ENCODE measurements at places on chromosomes 11 and 22. TPM values are rescaled to one million over a fixed set of nuclear protein-coding genes. Genes with fewer than 3 reads are reported as not detected.

- DNase-seq = no peak
These were observed 123.1 kb upstream of the SLC5A12 start for GRCh38 chr11:26844963-26845362.

DNA sequence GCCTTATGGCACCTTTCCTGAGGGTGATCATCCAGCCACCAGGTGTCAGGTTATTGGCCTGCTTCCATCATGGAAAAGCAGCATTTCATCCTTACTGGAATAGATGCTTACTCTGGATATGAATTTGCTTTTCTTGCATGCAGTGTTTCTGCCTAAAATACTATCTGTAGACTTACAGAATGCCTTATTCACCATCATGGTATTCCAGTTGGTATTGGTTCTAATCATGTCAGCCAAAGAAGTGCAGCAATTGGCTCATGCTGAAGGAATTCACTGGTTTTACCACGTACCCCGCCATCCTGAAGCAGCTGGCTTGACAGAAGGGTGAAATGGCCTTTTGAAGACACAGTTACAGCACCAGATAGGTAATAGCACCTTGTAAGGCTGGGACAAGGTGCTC, 194.2 kb downstream of the AASDHPPT start:
- DNase-seq = peak; percentile 60

- DNase-seq = no peak
These were observed 101.6 kb upstream of the B3GAT1 start for GRCh38 chr11:134513585-134514120.

- DNase-seq = no peak
These were observed 17.9 kb downstream of the C1QTNF6 start for GRCh38 chr22:37169947-37170688.

DNA sequence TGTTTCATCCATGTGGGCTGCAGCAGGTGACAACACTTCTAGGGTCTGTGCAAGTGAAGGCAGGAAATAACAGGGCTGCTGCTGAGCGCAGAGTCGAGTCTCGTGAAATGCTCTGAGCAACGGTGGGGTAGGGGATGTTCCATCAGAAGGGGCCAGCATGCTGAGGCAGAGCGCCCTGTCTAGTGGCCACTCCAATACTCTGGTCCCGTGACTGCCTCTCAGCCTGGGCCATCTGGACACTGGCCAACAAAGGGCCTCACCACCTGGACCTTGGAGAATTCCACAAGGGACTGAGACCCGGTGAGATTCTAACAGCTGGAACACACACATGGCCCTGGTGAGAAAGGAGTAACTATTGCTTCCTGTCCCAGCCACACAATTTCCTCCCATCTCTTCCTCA, 375.7 kb downstream of the SHANK2 start:
- DNase-seq = no peak

DNA sequence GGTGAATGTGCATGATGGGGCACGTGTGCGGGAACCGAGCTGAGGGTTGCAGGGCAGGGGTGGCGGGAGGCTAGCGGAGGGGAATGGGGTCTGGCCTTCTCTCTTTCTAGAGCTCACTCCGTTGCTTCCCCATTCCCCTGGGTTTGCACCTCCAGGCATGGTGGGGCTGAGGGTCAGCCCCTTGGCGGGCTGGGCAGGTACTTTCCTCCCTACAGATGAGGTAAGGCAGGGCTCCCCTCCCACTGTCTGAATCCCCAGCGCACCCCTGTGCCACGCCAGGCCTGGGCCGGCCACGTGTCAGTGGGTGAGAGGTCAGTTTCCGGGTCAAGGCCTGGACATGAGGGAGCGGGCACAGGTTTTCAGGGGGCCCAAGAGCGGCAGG, 8.9 kb downstream of the SUSD2 start:
- no peak for DNase-seq

GRCh38 chr11:18390088-18390487, 4.3 kb upstream of the LDHA start:
- no peak for DNase-seq

The DTX4 gene
- 0.37 TPM for total RNA-seq

Data from M059J (cell line).